ENCODE measurements at places on chromosomes 3 and 15.

DNA sequence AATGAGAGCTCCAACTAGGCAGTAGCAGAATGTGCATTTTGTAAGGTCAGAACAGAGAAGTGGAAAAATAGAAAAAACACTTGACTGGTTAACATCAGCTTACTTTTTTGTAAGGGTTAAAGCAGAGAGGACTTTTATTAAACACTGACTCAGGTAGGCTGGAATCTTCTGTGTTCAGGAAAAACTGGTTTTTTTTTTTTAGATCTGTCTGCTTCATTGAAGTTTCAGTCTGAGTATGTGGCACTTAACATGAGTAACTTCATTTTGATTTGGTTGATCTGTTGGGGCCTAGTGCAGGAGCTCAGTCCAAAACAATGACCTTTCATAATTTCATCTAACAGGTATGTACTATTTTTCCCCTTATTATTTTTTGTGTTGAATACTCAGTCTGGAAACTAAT is 141.1 kb downstream of the DOCK3 start:
- no peak for DNase-seq

GRCh38 chr3:113218681-113219045 is 7.3 kb downstream of the BOC start:
- no peak for DNase-seq

- DNase-seq, result no peak
Observed at GRCh38 chr3:8954938-8955763, 8.1 kb downstream of the RAD18 start.

DNA sequence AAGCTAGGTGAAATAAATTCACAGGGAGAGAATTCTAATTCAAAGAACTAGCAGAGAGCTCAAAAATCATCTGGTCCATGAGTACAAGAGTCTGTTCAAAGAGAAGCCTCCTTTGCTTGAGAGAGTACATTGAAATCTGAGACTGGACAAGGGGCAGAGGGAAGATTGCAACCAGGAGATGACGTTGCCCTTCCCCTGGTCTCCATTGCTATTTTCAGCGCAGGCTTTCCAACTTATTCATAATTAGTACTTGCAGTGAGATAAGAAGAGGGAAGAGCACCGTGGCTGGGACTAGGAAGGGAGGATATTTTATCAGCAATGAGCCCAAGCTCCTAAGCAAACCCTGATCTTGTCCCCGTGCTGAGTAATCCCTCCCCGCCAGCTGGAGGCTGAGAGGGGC is 251.8 kb upstream of the RORA start:
- DNase-seq, result no peak

GRCh38 chr3:141849056-141849815 is 27.2 kb upstream of the ATP1B3 start:
- DNase-seq, result no peak

DNA sequence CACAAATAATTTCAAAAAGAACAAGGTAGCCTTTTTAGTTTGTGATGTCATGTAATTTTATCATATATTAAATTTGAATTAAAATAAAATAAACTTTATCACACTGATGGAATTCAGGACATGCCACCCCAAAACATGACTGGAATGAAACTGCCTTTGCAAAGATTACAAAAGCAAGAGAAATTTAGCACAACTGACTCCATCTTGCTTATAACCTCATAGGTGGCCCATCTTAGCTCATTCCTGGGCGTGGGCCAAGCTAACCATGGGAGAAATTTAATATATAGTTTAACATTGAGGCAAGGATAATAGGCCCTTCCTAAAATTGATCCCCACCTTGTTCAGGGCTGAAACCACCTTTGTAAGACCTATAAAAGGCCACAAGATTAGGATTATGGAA is 235.6 kb downstream of the ZNF385D start:
- no peak for DNase-seq

- no peak for DNase-seq
Observed at GRCh38 chr3:47443611-47443995, 32.1 kb downstream of the SCAP start.

Measured in activated T-helper 1 cell treated with Interleukin-2 at 50 U/mL for 16 hours (primary cell).